Myocyte (in vitro differentiated cells): ENCODE measurements at places on chromosomes 6 and 20. TPM values are rescaled to one million over a fixed set of nuclear protein-coding genes. Genes with fewer than 3 reads are reported as not detected.

- no peak for DNase-seq
Measured at GRCh38 chr20:57594092-57594951, 25.9 kb downstream of the ZBP1 start.

DNA sequence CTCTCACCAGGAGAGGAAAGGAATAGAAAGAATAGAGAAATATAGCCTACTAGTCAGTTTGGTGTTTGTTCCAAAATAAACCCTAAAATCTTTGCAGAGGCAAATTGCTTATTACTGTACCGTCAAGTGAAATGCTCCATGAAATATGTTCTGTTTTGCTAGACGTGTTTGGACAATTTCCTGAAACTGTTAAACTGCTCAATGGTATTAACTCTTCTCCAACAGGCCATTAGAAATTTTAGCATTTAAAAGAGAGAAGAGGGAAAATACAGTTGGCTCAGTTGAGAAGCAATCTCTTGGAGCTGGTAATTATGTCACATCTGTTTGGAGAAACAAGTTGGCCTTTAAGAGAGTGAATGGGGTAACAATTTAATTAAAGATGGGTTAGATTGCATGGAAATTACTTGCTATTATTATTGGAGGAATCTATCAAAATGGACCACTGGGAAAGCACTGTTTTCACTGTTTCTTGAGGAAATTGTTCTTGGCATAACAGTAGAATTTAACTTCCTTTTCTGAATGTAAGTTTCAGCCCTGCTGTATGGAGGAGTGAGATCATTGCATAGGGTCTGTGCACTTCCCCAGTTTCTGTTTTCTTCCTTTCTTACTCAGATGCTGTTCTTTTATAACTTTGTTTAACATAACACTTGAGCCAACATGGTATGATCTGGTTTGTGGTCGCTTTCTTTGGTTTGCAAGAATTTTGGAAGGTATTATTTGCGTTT is 373.6 kb downstream of the PLCB1 start:
- DNase-seq, result no peak

DNA sequence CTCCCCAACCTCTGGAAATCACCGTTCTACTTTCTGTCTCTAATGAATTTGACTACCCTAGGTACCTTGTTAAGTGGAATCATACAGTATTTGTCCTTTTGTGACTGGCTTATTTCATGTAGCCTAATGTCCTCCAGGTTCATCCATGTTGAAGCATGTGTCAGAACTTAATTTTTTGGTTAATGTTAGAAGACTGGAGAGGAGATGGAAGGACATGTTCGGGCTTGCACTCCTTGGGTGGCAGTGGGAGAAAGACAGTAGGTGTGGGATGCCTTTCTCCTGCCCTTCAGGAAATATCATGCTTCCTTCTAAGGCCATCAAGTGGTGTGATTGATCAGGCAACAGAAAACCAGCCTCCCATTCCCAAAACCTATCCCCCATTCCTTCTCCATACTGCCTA is 61.1 kb upstream of the RNF144B start:
- DNase-seq, result no peak

DNA sequence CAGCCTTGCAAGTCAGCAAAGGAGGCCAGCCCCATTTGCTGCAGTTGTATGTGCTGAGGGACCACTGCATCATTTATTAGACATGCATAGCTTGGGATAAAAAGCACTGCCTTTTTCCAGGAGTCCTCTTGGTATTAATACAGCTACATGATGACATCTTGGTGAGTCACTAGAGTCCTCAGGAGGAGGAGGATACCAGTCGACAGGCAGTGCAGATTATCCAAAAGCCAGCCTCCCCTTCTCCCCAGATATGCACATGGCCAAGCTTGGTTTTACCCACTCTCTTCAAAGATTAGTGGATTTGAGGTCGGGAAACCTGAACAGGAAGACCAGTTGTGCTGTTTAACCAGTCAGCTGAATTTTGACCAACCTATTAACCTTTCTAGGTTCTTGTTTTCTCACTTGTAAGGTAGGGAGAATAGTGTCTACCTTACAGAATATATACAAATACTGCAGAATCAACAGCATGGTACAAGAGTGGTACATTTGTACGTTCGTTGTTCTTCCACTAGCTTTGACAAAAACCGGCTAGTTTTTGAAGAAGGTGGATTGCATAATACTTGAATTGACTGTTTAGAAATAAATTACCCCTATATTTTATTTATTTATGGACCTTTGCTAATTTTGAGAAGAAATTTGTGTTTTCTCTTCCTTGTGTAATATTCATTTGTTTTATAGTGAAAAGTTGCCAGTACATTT is 31.9 kb downstream of the VAPB start:
- peak; percentile 27 for DNase-seq

Gene SPATA25
- total RNA-seq, result 5.9 and 10.2 TPM in 2 replicates

Gene MOG
- total RNA-seq, result not detected in 2 replicates
